ENCODE measurements at places on chromosomes 13 and 19.

GRCh38 chr19:18828786-18829185 is 3.0 kb upstream of the UPF1 start:
- DNase-seq, result no peak

GRCh38 chr13:48585456-48585840 is 52.6 kb upstream of the RCBTB2 start:
- DNase-seq, result no peak

DNA sequence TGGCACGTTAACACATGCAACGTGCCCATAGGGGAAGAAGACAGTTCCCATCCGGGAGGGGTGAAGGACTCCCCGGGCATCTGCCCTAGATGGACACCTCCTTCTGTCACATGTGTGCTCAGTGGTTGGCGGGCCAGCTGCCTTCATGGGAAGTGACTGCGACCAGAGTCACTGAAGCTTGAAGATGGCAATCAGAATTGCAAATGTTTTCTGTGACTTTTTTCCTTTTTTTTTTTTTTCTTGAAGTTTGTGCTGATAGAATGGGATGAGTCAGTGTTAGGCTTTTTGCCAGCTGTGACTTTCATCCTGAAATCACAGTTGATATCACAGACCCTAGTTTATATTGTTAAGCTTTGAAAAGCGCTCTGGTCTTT is 109.2 kb upstream of the MCF2L start:
- DNase-seq, result no peak

DNA sequence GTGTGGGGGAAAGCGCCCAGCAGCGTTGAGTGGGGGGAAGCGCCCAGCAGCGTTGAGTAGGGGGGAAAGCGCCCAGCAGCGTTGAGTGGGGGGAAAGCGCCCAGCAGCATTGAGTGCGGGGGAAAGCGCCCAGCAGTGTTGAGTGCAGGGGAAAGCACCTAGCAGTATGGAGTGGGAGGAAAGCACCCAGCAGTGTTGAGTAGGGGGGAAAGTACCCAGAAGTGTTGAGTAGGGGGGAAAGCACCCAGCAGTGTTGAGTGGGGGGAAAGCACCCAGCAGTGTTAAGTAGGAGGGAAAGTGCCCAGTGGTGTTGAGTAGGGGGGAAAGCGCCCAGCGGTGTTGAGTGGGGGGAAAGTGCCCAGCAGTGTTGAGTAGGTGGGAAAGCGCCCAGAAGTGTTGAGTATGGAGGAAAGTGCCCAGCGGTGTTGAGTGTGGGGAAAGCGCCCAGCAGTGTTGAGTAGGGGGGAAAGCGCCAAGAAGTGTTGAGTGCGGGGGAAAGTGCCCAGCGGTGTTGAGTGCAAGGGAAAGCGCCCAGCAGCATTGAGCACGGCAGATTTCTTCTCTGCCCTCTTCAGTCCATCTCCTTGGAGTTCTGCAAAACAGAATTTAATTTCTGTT is 138.4 kb downstream of the ATP11A start:
- DNase-seq, result no peak

DNA sequence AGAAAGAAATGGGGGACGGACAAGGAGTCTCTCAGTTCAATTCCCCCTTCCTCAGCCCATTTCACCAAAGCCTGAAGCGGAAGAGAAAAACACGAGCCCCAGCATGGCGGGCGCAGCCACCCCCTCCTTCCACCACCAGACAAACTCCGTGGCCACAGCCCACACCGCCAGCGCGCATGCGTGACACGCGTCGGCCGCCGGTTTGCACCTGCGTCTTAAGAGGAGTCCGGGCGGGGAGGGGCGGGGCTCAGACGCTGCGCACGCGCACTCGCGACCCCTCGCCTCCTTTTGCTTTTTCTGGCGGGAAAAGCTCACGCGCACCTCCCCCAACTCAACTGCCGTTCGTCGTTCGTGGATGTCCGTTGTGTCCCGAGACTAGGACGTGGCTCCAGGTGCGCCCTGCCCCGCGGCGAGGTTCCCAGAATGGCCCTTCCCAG is at the start of gene KASH5:
KASH5 (plus strand) TSS at position 314 of the 437 bp plus-strand sequence. CDS start 2,635 bp downstream, outside the sequence.
- DNase-seq, result peak; percentile 66

- no peak for DNase-seq
These were observed 22.9 kb downstream of the DNM2 start for GRCh38 chr19:10740798-10741197.

DNA sequence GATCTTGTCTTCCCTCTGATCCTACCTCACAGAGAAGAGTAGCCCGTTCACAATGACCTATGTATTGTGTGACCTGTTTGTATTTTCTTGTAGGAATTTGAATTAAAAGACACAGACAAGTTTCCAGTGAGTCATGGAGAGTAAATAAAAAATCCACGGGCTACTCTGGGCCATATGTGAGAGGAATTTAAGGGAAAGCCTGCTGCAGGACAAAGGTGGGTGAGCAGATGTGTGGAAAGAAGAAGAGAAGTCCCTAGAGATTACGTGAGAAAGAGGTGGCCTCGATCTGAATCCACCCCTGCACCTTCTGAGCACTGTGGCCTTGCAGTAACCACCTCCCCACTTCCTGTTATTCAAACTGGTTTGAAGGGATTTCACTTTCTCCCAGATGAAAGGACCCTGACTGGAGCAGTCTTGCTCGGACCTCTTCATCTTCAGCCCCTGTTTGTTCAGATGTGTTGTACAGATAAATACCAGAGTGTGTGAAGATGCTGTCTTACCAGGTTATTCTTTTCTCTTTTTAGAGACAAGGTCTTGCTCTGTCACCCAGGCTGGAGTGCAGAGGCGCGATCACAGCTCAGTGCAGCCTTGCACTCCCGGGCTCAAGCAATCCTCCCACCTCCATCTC is 205.4 kb downstream of the PDS5B start:
- DNase-seq, result no peak

DNA sequence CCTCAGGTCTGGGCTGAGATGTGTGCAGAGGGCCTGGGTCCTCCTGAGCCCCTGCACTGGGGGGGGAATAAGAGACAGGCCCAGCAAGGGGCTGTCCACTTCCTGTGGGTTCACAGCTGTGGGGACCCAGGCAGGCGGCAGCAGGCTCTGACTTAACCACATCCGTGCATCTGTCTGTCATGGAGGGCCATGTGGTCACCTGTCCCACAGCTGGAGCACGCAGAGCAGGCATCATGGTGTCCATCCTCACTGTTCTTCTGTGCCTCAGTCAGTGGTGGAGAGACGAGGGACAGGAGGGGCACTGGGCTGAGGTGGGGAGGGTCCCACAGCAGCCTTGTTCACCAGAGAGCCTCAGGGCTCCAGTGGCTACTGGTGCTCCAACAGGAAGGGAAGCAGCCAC is 16.3 kb upstream of the KIR3DL3 start:
- DNase-seq, result no peak

DNA sequence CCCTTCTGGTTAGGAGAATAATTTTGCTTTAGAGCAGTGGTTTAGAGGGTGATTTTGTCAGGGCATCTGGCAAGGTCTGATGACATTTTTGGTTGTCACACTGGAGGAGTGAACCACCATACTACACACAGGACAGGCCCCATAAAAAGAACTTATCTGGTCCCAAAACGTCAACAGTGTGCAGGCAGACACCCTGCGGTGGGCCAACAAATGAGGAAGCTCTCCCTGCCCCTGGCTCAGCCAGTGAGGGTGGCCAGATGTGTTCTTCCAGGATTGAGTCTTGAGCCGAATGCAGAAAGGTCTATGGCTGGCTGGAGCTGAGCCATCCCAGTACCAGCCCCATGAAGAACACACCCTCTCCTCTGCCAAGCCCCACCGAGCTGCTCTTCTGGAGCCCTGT is 149.2 kb downstream of the MIPEP start:
- no peak for DNase-seq

- DNase-seq, result no peak
These were observed 28.2 kb upstream of the CYSLTR2 start for GRCh38 chr13:48625413-48626076.

GRCh38 chr13:107351305-107351704 is 783.4 kb upstream of the ARGLU1 start:
- DNase-seq, result no peak

DNA sequence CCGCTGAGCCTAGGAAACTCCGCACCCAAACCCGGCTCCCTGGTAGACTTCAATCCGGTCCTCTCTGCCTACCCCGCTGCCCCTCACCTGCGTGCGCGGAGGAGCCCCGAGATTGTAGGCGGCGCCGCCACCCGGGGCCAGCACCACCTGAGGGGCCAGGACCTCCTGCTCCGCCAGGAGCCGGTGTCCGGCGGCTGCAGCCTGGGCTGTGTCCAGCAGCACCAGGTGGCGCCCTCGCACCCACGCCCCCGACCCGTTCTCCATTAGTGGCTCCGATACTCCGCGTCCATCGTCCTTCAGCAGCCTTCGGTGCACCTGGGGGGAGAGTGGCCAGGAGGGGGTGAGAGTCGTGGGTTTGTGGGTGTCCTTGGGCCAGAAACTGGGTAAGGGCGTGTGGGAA is 18.5 kb downstream of the MAN2B1 start:
- no peak for DNase-seq

GRCh38 chr19:3801412-3802096 is 15.4 kb upstream of the MATK start:
- no peak for DNase-seq

DNA sequence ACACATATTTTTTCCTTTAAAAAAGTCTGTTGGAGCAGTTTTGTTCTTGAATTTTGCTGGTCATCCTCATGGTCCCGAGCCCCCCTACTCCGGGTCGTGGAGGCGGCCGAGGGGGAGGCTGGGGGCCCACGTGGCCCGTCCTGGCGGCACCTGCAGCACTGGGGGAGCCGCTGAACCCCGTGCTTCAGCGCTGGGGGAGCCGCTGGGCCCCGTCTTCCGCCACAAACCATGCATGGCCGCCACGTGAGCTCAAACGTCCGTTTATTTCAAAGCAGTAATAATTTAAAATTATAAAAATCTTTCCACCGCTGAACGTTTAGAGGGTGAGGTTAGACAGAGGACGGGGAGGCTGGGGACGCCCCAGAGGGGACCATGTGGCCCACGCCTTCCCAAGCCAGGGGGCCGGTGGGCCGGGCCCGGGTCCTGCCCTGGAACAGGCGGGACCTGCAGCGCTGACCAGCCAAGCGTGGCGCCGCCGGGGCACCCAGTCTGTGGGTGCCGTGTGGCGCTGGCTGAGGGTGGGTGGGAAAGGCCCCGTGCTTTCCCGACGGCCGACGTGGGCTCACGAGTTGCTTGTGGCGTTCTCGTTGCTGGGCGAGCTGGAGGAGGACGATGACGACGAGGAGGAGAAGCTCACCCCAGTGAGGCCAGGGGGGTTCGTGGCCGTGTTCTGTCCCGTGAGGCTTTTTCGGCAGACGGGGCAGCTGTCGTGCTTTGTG is 8.0 kb downstream of the FGF22 start:
- DNase-seq, result no peak

- DNase-seq, result no peak
These were observed 7.9 kb upstream of the JUNB start for GRCh38 chr19:12783291-12783848.

- DNase-seq, result no peak
These were observed 55.7 kb downstream of the KLF2 start for GRCh38 chr19:16380314-16380695.

DNA sequence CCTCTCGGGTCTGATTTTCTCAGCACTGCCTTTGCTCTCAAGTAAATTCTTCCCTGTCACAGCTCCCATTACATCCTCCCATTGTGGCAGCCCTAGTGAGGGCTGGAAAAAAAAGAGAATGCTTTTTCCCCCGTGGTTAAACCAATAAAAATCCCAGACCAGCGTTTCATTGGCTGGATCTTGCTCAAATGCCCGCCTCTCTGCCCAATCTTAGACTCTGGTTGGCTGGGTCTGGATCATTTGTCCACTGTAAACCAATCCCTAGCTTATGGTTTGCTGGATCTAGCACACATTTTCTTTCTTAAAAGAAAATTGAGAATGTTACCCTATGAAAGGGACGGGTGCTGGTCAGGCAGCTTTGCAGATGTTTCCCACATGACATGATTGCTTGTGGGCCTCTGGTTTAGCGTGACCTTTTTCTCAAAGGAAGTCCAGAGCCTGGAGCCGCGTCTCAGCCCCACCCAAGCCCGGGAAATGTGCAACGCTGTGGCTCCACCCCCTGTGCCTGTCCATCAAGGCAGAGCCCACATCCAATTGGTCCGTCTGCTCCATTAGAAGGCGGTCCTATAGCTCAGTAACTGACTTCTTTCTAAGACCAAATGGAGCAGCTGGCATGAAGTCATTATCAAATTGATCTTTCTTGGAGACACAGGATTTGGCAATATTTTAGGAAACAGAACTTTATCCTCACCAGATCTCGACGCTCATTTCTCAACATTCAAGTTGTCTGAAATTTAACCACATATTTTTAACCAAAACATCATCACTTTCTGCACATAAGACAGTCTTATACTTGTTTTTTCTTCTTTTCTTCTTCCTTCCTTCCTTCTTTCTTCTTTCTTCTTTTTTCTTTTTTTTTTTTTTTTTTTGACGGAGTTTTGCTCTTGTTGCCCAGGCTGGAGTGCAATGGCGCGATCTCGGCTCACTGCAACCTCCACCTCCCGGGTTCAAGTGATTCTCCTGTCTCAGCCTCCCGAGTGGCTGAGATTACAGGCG is 2.6 kb upstream of the MCEMP1 start:
- DNase-seq, result no peak

- DNase-seq, result no peak
These were observed 71.6 kb upstream of the SLITRK1 start for GRCh38 chr13:83953916-83954315.

- DNase-seq, result no peak
These were observed 37.5 kb downstream of the ADPRHL1 start for GRCh38 chr13:113415825-113416224.

GRCh38 chr13:31105020-31105795 is 56.5 kb downstream of the HSPH1 start:
- DNase-seq, result no peak

DNA sequence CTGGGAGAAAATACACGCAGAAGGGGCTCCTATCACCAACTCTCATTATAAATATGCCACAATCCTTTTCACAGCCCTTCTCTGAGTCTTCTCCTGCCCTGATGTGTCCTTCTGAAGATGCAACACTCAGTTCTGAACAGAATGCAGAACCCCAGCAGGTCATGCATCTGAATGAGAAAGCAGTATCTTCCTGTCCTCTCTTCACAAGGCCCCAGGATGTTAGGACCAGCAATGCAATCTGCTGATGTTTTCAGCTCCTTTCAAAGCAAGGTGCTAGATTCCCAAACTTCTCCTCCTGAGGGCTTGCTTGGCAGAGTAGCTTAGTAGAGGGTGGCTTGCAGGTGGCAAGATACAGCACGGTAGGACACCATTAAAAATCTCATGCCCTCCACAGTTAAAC is 22.3 kb upstream of the DOCK9 start:
- DNase-seq, result no peak

GRCh38 chr13:50613356-50613831 is 230.1 kb downstream of the DLEU7 start:
- DNase-seq, result no peak

DNA sequence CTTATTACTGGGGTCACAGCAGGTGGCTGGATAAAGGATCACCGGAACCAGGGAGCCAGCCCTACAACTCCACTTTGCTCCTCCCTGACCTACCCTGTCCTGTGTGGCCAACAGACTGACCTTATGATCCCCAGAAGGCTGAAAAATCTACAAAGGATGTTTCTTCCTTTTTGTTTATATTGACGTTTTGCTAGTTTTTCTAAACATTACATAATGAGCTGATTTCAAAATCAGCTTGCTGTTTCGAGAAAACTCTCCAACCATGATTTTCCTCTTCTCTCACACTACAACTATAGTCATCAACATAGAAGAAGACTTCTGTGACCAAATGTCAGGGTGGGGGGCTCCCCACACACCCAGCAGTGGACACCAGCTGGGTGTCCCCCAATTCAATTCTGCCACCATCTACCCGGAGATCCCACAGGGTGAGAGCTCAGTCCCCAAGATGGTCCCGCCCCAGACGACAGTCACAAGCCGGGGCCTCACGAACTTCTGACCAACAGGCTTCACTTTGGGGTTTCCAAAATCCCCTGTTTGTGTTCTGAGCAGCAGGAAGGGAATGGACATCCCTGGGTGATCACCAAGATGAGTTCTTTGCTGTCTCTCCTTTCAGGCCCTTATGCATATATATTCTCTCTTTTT is 35.0 kb downstream of the ZNF536 start:
- DNase-seq, result no peak

- DNase-seq, result no peak
These were observed 9.0 kb upstream of the MYDGF start for GRCh38 chr19:4678881-4679790.

All from activated CD4-positive, CD25-positive, alpha-beta regulatory T cell (primary cell).